ENCODE measurements at places on chromosomes 12 and 14. TPM values are rescaled to one million over a fixed set of nuclear protein-coding genes. Genes with fewer than 3 reads are reported as not detected.
A peak's percentile ranks its signal among the peaks of the same experiment; 100 is the strongest.

- no peak for DNase-seq
Measured at GRCh38 chr12:120488057-120488640, 7.8 kb upstream of the DYNLL1 start.

The NEUROD4 gene
- total RNA-seq = not detected

The SLC7A8 gene
- total RNA-seq = 66.7 TPM

DNA sequence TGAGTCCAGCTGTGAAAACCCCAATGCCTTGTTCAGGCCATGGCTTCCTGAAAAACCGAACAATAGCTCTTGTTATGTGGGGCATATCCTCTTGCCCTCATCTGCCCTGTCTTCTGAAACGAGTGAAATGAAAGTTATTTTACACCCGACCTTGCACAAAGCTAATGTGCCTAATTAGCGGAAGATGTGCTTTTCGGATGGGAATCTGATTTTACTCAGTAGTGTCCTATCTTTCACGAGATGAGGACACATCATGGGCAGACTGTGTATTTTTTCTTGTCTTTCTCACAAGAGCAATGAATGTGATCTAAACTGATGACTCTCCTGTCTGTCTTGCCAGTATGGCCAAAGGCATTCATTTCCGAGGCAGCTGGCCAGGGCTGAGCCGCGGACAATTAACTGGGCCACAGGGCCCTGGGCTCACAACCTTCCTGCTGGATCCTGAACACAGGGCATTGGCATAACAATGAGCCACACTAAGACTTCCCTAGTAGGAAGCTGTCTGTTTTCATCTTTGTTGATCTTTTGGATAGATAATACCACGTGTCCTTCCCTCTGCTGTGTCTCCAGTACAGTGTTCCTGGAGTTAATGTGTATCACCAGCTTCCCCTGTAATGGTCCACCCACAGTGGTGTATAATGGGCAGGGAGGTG, 86.0 kb upstream of the HIF1A start:
- DNase-seq = peak; percentile 39

GRCh38 chr14:24251880-24252288, 9.5 kb upstream of the TINF2 start:
- peak; percentile 48 for DNase-seq

DNA sequence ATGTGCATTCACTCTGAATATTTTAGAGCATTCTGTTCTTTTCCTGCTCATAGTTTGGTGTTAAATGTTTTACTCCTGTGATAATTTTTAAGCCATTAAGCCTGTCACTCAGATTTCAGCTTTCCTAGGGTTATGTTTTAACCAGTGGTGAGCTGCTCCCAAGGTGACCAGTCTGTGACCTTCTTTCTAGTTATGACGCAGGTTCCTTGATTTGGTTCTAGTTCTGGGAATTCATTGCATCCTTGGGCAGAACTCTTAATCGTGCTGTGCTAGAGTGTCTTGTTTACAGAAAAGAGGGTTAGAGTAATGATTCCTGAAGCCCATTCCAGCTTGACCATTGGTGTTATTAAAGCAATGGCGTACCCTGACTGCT, 2.2 kb downstream of the GABARAPL1 start:
- DNase-seq = no peak
